ENCODE measurements at places on chromosomes 3 and 15.

DNA sequence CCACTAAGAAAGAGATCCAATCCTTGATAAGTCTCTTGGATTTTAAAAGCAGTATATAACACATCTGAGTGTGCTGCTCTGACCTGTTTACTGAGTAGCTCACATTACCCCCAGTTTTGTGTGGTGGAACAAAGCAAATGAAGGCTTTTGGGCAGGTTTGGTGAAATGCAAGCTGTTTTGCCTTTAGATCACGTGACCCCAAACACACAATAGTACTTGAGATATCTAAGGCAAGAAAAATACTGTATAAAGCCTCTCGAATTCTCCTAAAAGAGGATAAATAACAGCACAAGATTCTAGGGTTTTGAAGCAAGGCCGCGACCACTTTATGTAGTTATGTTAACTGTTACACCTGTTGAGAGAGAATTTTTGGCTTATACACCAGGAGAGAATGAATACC, 49.3 kb upstream of the TRIM42 start:
- DNase-seq: no peak

- no peak for DNase-seq
These were observed 64.2 kb downstream of the CD200R1L start for GRCh38 chr3:112782491-112782890.

DNA sequence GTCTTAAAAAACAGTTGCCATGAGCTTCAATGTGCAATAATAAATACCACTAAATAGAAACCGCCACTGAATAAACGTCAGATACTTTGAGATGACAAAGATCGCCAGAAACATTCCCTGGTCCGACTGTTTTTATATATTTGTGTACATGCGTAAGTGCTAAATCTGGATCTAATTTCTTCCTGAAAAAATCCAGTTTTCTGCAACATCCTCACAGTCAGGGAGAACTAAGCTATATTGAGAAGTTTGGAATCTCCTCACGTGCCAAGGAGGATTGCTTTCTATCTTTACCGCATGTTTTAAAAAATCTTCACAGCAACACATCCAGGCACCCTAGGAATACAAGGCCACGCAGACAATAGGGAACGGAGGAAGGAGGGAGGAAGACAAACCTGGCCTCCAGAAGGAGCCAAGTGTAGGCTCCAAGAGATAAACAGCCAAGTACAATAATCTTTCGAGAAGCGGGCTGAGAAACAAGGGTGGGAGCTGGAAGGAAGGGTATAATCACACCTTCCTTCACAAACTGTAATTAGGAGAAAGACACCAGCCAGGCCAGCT, 5.7 kb downstream of the VGLL4 start:
- no peak for DNase-seq

DNA sequence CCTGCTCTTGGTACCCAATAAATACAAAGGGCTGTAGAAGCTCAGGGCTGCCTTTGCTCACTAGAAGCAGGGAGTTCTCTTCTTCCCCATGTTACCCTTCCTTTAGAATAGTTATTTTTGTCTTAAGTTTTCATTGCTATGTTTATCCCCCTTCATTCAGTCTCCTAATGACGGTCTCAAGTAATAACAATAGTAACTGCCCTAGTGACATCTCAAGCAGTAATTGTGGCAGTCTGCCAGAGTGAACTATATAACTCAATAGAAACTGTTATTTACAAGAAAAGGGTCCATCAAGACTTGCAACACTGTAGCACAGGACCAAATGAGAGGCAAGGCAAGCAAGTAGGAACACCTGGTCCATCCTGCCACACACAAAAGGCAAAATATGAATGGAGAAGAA, 32.5 kb upstream of the SIN3A start:
- no peak for DNase-seq

DNA sequence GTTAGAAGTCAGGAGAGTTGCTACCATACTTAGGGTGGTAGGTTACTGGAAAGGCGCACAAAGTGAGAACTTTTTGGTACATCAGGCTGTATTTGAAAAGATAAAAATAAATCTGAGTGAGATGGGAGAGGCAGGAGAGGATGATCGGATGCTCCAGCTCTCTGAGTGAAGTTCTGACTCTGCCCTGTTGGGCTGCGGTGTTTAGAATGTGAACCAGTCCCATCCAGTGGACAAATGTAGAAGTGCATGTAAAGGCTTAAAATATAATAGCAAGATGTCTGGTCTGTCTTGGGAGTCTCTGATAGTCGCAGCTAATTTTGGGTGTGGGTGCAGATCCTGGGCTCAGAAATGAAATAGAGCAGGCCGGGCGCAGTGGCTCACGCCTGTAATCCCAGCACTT, 30.4 kb downstream of the ACKR2 start:
- DNase-seq: peak; percentile 34

DNA sequence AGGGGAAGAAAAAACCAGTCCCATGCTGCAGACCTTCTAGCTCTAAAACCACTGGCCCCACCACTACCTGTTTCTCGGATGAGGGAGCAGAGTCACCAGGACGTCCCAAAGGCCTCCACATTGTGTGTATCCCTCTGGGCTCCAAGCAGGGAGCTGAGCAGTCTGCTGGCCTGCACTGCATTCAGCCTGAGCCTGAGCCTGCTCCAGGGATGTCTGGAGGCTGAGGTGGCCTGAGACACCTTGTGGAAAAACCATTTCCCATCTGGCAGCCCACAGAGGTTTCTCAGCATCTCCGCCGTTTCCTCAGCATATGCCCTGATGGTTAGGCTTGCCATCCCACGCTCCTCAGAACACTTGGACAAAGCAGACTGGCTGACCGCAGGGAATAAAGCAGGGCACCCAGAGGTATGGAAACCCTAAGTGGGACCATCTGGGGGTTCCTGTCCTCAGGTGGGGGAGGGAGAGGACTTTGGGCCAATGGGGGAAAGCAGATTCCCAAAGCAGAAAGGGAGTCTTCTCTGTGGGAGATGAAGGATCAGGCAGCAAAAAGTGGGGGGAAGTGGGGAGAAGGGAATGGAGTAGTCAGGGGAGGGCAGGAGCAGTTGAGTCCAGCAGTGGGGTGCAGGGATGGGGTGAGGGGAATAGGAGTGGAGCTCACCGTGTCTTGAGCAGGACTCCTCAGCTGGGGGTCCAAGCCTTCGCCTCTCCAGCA, at the start of gene CILP:
TSS of gene CILP (minus strand) at position 704 of the 712 bp plus-strand sequence. CDS start 1,718 bp downstream, outside the sequence.
- no peak for DNase-seq

DNA sequence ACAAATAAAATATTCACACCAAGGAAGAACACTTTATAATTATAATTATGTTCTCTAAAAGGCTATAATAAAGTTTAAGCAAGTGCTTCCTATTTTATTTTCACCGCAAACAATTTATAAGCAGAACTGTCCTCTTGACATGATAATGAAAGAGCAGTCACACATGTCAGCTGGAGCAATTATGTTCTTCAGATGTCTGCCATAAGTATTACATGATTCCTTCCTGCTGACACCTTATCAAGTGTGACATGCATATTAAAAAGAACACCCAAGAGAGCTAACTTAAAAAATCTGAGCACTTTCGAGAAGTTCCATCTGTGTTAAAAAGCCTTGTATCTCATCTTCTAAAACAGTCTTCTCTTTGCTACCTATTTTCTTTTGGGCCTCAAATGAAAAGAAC, 249.5 kb downstream of the SQOR start:
- DNase-seq: no peak

GRCh38 chr3:191333298-191333880, 3.1 kb upstream of the UTS2B start:
- no peak for DNase-seq

DNA sequence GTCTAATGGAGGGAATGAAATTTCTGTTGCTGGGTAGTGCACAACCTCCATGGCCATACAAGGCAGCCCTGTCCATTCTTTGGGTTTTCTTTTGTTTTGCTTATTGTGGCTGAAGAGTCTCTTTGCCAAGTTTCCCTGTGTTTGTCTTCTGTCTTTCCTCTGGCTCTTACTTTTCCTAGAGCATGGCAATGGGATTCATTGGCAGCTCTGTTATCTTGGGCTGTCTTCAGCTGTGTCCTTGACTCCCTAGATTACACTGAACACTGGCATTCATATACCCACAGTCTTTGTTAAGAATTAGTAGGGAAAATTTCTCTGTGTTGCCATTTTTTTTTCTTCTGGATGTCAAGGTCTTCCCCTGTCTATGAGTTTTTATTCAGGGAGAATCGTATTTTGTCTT, 16.1 kb upstream of the DCBLD2 start:
- no peak for DNase-seq

DNA sequence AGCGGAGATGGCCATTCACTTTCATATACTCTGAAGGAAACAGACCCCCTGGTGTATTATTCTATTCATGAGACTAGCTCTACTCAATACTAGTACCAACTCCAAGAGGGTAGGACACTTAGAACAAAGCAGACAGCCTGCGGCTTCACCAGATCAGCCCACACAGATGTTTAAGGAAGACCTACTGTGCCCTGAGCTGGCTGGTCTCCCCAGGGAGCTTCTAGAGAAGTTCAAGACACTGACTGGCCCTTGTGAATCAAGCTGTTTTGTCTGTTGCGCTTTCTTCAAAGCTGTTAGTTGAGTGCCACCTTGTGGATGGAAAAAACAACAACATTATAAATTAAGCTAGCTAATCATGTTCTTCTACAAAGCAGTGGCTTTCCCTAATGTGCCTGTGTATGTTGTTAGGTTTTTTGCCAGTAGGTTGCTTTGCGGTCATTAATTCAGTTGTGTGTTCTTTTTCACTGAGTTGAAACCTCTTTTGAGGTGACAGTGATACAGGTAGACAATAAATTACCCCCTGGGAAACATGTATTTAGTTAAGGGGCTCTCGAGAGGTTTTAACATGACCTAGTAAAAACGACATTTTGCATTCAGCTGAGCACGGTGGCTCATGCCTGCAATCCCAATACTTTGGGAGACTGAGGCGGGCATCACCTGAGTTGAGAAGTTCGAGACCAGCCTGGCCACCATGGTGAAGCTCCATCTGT, 64.2 kb upstream of the MYZAP start:
- DNase-seq: peak; percentile 65

GRCh38 chr3:28117598-28117997, 123.8 kb upstream of the CMC1 start:
- no peak for DNase-seq

GRCh38 chr15:63449731-63450130, 54.7 kb upstream of the USP3 start:
- DNase-seq: no peak

- no peak for DNase-seq
These were observed 34.1 kb downstream of the AKAP13 start for GRCh38 chr15:85414495-85414894.

DNA sequence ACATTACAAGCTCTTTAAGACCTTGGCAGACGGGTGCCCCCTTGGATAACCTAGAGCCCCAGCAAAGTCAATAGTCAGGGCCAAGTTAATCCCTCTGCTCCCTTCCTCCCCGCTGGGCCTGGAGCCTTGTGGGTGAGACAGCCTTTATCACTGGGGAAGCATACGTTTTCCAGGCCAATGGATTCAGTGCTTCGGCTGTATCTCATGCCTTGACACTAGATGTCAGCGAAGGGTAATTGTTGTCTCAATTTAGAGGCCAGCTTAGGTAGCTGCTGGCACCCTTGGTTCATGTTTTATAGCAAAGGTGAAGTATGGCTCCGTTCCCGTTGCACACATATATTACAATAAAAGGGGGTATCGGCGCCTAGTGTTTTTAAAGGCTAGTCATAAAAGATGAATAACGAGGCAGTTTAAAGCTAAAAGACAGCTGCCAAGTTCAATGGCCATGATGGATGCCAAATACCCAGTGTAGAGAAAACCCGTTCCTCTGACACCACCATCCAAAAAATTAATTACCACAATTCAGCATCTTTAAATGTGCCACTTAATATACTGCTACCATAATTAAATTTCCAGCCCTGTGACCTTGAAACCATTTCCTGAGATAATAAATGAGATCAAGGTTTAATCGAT, 52.3 kb upstream of the BNIP2 start:
- DNase-seq: peak; percentile 38

DNA sequence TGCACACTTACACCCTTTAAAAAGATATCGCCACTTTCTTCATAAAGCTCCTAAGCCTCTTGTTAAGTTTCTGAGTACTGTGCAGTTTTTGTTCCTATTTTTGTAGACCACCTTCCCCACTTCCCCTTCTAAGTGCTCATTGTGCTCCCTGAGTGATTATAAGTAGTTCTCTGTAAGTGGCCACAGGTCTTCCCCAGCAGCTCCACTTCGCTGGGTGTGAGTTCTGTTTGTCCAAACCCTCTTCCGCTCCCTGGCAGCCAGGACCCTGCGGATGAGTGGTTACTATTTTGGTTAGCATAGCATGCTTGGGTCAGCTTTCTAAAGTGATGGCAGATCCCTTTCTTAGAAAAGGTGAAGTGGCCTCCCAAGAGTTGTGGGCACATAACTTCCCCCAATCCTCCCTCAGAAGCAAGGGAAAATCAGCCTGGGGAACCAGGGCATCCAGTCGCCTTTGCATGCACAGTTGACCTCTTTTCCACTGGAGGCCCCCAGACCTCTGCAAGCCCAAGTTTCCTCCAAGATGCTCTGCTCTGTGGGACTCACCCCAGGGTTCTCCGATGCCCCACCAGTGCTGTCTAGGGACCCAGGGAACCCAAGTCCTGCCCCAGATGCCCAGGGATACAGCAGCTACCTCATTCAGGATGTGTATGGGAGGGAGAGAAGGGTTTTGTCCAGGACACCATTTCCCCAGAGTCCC, 69.6 kb downstream of the ATP10A start:
- no peak for DNase-seq

DNA sequence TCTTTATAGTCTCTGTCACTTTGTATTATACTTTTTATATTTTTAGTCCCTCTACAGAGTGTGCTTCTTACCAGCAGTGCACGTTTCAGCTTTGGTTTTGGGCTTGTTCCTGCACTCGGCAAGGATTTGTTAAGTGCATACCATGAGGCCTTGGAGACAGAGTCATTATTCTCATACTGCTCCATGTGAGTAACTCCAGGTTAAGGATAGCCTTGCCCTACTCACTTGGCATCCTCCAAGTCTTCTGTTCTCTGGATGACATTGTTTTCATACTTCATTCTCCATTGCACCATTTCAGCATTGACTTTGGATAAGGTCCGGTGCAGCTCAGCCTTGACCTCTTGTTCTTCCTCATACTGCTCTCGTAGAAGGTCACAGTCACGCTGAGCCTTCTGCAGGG, 96.4 kb downstream of the MYH15 start:
- DNase-seq: no peak

- DNase-seq: no peak
These were observed 76.2 kb downstream of the OCA2 start for GRCh38 chr15:28022961-28023360.

DNA sequence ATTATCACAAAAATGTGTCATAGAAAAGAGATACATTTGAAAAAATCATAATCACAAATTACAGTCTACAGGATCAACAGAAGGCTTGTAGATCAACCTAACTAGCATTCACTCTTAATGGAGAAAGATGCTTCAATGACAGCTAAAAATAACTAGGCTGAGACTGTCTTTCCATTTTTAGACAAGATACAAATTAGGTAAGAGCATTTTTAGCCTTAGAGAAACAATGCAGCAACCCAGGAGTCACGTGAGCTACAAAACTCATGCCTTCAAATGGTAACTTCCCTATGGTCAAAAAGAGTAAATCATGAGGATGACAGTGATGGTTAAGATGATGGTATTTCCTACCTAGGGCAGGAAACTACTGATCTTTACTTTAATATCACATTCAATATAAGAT, 415.4 kb downstream of the MAGI1 start:
- no peak for DNase-seq

- DNase-seq: no peak
These were observed 8.4 kb upstream of the DCAF1 start for GRCh38 chr3:51508255-51508654.

Measured in NCI-H748 treated with DMSO at 0.1 percent for 48 hours (cell line).